ENCODE measurements at places on chromosomes 3 and 15.

DNA sequence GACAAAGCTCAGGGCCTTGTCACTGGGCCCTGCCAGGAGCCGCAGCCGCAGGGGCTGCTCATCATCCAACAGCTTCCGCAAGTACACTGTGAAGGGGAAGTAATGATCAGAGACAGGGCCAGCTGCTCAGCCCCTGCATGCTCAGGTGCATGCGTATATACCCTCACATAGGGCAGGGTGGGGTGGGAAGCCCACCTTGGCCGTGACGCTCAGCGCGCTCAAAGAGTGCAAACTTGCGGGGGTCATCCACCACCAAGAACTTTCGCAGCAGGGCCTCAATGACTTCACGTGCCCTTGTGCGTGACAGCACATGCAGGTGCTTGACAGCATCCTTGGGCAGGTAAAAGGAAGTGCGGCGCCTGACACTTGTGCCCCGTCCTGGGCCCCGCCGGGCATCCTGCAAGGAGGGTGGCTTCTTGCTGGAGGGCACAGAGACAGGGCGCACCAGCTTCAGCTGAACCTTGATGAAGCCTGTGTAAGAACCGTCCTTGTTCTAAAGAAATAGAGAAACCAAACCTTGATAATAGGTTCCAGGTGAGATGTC is 3.4 kb upstream of the TUSC2 start:
- DNase-seq = no peak

- no peak for DNase-seq
Observed at GRCh38 chr3:84165328-84165727, 793.5 kb upstream of the CADM2 start.

GRCh38 chr15:61518191-61518950 is 289.3 kb upstream of the RORA start:
- no peak for DNase-seq

DNA sequence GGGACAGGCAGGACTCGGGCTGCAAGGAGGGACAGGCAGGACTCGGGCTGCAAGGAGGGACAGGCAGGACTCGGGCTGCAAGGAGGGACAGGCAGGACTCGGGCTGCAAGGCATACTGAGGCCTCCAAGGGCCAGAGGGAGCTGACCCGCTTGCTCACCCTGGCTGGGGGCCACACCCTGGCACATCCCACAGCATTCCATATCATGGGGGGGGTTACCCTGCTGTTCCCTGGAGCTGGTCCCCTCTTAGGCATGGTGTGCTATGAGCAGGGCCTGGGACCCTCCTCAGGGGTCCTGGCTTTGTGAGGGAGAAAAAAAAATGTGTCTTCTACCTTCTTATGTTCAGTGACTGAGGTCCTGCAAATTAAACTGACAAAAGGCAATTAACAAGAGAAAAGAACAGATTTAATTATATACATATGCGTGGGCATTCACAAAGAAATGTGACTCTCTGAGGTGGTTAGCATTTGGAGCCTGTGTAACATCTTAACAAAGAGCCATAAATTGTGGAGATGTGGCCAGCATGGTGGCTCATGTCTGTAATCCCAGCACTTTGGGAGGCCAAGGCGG is 97.6 kb upstream of the ALDH1A3 start:
- DNase-seq = no peak

- no peak for DNase-seq
Observed at GRCh38 chr3:73500321-73500720, 124.4 kb downstream of the PDZRN3 start.

DNA sequence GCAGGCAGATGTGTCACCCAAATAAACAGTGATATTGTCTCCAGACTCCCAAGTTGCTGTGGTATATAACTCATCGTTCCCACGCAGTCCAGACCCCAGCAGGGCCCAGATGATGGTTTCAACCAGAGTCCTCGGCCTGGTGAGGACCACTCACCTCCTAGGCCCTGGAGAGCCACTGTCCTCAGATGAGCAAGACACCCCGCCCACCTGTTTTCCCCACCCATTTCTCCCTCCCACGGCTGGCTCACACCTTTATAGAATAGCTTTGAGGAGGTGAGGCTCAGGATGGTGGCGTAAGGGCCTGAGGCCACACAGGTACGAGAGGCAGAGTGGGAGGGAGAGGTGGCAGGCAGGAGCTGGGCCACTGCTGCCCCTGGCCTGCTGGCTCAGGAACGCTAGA is 7.5 kb downstream of the MESP1 start:
- no peak for DNase-seq

GRCh38 chr3:170410428-170411029 is 8.1 kb upstream of the CLDN11 start:
- DNase-seq = no peak

GRCh38 chr3:190229632-190230424 is 92.4 kb downstream of the CLDN1 start:
- DNase-seq = no peak

DNA sequence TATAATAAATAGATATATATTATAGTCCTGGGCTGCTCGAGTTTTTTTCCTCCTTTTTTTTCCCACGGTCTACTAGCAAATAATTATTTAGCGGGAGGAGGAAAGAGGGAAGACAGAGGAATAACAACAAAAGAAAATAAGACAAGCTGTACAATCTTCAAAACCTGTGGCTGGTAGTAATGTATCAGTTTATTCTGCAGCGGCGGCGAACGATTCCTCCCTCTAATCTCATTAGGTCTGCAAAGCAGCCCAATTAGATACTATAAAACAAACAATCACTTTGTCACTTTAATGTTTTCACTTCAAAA is 390 bp upstream of the TLE3 start:
- DNase-seq = no peak

DNA sequence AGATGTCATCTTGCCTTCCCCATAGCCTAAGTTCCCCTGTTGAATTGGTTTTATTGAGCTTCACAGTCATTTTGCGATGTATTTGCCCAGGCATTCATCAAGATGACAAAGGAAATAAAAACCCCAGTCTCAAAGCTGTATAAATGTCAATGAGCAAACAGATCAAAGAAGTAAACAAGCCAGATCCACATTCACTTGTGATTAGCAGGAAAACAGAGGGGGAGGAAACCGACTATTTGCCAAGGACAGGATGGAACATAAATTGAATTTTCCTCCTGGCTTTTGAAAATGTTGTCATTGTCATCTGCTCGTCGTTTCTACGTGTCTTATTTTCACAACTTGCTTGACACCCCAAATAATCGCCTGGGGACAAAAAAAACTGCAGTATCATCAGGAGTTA is 83.5 kb downstream of the SV2B start:
- no peak for DNase-seq

DNA sequence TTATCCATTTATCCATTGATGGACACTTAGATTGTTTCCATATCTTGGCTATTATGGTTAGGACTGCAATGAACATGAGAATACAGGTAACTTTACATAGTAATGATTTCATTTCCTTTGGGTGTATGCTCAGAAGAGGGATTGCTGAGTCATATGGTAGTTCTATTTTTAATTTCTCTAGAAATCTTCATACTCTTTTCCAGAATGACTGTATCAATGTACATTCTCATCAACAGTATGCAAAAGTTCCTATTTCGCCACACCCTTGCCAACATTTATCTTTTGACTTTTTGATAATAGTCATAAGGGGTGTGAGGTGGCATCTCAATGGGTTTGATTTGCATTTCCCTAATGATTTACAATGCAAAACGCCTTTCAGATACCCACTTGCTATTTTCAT is 6.2 kb upstream of the NIPA1 start:
- DNase-seq = no peak

DNA sequence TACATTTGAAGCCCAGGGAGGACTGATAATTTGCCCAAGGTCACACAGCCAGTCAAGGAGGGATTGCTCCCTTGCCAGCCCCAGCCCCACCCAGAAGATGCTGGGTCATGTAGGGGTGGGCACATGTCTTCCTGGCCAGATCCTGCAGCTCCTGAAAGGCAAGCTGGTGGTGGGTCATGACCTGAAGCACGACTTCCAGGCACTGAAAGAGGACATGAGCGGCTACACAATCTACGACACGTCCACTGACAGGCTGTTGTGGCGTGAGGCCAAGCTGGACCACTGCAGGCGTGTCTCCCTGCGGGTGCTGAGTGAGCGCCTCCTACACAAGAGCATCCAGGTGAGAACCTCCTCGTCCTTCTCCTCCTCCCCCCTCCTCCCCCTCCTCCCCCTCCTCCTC is 13.2 kb downstream of the ISG20 start:
- DNase-seq = no peak

DNA sequence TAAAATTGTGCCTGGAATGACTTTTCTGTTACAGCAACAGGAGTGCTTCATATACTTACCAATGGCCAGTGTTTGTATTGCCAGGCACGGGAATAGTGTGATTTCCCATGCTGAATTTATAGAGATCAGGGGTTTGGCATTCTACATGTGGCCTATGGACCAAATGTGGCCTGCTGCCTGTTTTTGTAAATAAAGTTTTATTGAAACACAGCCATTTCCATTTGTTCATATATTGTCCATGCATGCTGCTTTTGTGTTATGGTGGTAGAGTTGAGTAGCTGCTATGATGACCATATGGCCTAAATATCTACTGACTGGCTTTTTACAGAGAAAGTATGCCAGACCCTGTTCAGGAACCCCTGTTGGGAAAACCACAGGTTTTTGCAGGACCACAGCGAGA is 55.6 kb downstream of the SLCO3A1 start:
- no peak for DNase-seq

- DNase-seq = no peak
Observed at GRCh38 chr15:38040615-38041014, 106.2 kb downstream of the TMCO5A start.

DNA sequence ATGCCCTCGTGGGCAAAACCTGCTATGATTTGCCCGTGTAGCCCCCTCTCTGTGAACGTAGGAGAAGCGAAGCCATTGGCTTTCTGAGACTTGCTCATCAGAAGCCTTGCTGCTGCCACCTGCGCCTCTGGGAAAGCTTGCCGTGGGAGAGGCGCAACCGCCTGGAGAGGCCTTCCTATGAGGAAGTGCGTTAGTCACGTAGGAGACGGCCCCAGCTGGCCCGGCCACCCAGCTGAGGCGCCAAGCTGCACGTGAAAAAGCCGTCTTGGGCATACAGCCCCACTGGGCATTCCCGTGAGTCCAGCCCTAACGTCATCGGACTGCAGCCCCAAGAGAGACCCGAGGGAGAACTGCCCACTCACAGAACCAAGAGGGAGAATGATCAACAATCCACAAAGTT is 49.1 kb upstream of the TJP1 start:
- DNase-seq = no peak

DNA sequence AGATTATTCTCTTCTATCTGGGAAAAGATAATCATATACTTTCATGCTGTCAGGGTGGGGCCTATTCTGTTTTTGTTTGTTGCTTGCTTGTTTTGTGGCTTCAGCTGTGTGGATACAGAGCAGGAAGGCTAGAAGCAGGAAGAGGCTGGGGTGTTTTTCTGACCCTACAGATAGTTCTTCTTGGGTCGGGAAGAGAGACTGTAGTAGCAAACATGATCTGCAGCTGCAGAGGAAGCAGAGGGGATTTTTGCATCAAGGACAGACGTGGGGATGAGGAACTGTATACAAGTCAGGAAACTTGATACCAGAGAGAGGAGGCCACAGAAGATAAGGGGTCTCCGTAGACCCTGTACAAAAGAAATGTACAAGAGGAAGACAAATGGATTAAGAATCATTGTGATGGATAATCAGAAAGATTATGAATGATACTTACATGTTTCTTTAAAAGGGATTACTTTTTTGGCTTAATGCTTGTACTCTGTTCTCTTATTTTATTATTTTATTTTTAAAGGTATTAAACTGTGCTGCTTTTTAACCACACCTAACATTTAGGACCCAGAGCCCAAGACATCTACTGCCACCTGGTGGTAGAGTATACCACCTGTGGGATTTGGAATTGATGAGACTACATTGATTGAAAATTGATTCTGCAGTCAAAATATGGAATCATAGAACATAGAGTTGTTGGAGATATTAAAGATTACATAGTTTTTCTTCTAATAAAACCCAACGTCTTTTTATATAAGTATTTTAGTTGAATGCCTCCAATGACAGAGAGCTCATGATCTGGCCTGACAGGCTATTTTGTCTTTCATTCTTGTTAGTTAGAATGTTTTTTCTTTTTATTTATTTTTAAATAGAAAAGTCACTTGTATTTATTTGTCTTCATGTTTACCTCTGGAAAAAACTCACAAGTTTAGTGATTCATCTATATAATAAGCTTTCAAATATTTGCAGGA is 87.3 kb upstream of the ROPN1 start:
- DNase-seq = peak; percentile 40

GRCh38 chr3:193842029-193842798 is 249.2 kb downstream of the OPA1 start:
- no peak for DNase-seq

DNA sequence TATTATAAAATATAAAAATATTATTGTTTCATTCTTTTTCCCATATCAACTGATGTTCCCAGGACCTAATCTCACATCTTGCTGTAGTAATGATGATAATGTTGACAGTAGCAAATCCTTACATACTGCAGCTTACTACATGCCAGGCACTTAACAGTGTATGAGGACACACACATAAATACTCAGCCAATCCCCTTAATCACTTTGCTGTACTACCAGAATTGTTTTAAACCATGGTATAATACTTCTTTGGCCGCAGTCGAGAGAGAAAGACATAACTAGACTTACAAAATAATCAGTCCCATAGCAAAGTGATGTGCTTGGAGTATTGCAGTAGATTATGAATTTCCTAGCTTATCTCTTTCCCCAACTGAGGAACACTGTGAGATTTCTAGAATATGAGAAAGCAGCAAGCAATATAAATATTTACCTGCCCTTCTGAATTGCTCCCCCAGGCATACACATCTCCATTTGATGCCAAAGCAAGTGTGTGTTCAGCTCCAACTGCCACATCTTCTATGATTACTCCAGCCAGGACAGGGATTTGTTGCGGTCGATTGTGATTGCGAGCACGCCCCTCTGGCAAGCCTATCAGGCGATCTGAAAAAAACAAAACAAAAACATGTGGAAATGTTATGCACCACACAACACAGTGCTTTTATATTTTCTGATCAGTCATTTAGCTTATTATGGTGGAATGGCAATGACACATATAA is 33.0 kb downstream of the FBXL22 start:
- DNase-seq = no peak

DNA sequence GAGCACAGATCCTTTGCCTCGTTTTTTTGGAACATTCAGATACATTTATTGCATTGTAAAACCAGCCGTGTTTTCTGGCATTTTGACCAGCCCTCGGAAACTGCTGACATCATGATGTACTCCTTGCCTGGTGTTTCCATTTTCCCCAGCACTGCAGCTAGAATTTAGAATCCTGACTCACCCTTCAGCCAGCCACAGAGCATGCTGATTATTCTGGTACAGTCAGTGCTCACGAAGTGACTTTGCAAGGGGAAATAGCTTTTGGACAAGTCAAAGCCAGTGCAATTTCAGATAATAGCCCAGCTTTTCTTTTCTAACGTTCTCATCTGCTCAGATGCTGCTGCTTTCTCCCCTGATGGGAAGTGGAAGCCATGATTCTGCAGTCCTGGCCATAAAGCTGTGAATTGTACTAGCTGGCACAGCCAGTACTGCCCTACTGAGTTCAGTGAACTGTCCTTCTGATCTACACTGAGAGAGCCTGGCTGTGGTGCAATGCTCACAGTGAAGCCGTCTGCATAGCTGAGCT is 12.1 kb upstream of the CNBP start:
- DNase-seq = no peak

- no peak for DNase-seq
Observed at GRCh38 chr3:126341755-126342150, 15.5 kb downstream of the KLF15 start.

GRCh38 chr15:84914351-84914750 is 29.9 kb downstream of the SLC28A1 start:
- DNase-seq = no peak

GRCh38 chr3:76470285-76470684 is 569.6 kb upstream of the ROBO2 start:
- DNase-seq = no peak

All from CD4-positive, CD25-positive, alpha-beta regulatory T cell (primary cell).